Memory B cell (primary cell): ENCODE measurements at places on chromosomes 7 and 10.

- peak; percentile 11 for DNase-seq
Observed at GRCh38 chr7:24283897-24284698, at the start of gene NPY. Gene NPY, plus strand, starts transcription at chr7:24284190. Its CDS starts 1,051 bp downstream, at chr7:24285241.

DNA sequence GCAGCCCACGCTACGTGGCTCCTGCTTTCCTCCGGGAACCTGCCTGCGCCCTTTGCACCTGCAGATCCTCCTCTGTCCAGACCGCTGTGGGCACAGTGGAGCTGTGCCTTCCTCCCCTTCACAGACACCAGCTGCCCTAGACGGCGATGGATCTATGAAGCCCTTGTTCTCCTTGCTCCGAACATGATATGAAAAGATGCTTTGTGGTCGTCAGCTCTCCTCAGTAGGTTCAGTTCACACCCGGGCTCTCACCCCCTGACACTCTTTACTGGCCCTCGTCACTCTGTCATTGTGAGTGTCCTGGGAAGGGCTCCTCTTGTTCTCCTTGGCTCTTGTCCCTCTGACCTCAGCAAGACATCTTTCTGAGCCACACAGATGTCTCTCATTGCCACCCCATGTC is 4.2 kb downstream of the ZNF488 start:
- DNase-seq, result no peak

DNA sequence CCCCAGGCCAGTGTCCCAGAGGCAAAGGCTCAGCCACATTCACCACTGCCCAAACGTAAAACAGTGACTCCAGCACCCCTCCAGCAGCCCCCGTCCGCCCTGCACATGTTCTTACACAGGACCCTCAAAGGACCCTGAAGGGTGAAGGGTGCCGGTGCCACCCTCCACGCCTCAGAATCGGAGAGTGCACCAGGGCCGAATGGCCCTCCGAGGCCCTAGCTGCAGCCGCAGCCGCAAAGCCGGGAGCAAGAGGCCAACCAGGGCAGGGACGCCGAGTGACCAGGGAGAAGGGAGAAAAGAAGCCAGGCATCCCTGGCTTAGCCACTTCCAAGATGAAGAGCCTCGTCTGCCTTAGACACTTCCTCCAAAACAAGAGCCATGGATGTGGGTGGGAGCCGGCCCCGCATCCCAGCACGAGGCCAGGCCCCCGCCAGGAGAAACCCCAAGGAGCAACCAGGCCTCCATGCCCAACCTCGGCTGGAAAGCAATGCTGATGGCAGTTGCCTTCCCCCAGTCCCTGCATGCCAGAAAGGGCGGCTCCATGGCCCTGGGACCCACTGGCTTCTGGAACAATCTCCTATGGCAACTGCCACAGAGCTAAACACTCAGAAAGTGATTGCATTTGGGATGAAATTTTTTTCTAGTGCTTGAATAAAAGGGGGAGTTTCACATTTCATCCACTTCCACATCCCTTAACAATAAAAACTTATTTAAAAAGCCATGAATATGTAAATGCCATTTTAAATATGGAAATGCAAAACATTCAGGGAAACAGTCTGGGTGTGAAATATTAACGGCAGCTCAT is 92.3 kb downstream of the MAD1L1 start:
- DNase-seq, result no peak

GRCh38 chr7:51316666-51317581 is at the start of gene COBL:
Gene COBL, minus strand, starts transcription at chr7:51316809. Its CDS starts 176 bp downstream, at chr7:51316633.
- no peak for DNase-seq

- no peak for DNase-seq
Observed at GRCh38 chr10:73480158-73480557, 15.7 kb downstream of the PPP3CB start.

DNA sequence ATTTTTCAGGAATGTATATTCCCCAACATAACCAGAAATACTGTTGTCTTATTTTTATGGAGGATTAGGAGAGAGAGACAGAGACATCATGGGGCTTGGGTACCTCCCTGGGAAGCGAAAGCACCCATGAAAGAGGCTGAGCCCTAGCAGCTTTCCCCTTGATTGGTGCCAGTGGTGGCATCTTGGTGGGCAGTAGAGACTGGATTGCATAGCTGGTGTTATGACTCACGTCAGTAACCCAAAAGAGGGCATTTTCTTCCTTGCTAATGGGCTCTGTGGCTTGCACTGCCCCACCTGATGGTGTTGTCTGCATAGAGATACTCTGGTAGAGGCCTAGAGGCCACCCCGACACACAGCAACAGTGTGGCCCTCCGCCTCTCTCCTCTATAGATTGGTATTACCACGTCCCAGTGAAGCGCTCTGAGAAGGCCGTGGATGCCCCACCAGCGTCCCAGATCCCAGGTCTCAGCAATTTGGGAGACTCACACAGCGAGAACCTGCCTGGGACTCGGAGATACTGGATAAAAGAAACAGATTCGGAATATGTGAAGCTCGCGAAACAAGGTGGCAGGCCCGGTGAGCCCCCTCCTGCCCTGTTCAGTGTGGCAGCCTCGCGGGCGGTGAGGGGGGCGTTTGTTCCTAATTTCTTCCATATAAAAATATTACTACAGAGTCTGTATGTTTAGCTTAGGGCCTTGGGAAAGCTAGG is 5.8 kb downstream of the C7orf57 start:
- DNase-seq, result no peak

- DNase-seq, result peak; percentile 55
Observed at GRCh38 chr10:118568327-118568848, 27.1 kb downstream of the PRLHR start.

DNA sequence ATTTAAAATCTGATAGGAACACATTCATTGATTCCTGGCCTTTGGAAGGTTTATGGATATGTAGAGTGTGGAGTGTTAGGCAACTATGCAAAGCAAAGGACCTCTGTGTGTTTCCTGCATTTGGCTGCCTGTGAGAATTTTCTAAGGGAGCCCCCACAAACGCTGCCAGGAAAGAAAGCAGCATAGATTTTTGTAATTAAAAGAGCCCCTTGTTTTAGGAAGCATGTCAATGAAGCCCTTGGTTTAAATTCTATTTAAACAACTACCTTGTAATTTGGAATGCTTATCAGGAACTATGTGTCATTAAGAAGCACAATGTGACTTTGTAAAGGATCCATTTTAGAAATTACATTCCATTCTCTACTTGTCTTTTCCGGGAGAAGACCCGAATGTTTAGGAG is 742.5 kb downstream of the NXPH1 start:
- DNase-seq, result no peak
